Fibroblast of the aortic adventitia (primary cell): ENCODE measurements at places on chromosomes 7 and 10. TPM values are rescaled to one million over a fixed set of nuclear protein-coding genes. Genes with fewer than 3 reads are reported as not detected.

ADAM22 gene
- total RNA-seq: 1.3 and 2.4 TPM in 2 replicates

GOLGA7B gene
- not detected in 2 replicates for total RNA-seq

FKBP9 gene
- total RNA-seq: 387 and 831 TPM in 2 replicates

PKD2L1 gene
- total RNA-seq: not detected in 2 replicates

C10orf62 gene
- total RNA-seq: not detected in 2 replicates

MAD1L1 gene
- 22.9 and 133 TPM in 2 replicates for total RNA-seq
